ENCODE measurements at places on chromosomes 13 and 19. TPM values are rescaled to one million over a fixed set of nuclear protein-coding genes. Genes with fewer than 3 reads are reported as not detected.

DNA sequence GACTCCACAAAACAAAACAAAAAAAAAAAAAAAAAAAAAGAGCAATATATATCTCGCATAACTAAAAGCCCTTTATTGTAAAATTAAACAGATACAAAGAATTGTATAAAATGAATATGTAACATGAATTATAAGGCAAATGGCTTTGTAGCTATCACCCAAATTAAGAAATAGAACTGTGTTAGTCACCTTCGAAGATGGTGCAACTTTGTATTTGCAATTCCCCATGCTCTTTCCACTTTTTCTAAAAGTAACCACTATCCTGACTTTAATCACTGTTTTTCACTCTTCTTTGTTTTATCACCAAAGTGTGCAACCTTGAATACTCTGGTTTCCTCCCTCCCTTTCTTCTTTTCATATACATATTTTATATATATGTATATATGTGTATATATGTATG lies 57.1 kb upstream of the HTR2A start:
- DNase-seq: no peak

KLK8 gene
- not detected for total RNA-seq

KASH5 gene
- 1.3 TPM for total RNA-seq

DNA sequence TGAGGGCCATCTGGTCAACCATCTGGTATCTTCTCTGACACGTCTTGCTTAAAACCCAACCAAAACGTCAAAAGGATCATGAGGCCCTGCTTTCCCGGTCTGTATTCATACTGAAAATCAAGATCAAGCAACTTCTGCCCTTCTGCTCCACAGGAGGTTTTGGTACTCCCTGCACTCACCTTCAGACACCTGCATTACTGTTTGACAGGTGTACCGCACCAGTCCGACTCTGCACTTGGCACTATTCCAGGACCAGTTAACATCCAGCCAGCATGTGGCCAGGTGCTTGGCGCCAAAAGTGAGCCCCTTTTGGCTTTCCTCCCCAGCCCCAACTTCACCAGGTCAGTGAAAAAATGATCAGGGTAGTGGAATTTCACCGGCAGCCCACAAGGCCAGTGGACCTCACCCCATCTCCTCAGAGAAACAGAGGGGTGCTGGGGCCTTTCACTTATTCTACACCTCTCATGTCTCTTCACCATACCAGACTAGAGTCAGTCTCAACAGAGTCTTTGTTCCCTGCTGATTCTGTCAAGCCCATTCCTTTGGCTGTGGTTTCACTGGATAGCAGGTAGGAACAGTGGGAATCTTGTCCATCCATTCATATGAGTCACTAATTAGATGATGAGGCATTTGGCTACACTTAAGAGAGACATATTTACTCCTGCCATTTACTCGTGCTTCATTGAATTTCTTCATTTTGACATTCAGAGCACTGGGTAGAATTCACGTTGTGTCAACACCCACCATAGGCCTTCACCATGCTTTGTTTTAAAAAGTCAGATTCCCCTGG lies 85.3 kb downstream of the ZNF726 start:
- DNase-seq: no peak

SIGLEC12 gene
- not detected for total RNA-seq

DNA sequence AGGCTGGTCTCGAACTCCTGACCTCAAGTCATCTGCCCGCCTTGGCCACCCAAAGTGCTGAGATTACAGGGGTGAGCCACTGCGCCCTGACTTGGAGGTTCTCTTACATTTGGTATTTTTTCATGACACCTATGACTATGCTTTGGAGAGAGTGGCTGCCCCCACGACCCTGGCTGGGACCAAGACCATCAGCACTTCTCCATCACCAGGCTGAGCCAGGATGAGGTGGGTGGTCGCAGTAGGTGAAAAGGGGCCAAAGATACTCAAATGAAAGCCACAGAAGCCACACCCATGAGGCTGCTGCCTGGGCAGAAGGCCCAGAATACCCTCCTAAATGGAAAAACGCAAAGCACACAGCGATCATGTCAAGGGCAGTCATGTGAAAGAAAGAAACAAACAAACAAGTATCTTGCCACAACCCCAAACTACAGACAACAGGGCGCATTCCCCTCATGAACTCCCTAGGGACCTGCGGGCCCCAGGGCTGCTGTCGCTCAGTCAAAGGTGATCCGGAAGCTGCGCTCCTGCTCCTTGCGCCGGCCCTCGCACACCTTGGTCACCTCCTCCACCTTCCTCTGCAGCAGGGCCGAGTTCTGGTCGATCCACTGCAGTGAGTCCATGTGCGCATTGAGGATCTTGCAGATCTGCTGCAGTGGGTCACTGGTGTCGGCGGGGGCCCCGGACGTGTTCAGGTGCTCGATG lies 11.2 kb upstream of the IL4I1 start:
- DNase-seq: no peak

DNA sequence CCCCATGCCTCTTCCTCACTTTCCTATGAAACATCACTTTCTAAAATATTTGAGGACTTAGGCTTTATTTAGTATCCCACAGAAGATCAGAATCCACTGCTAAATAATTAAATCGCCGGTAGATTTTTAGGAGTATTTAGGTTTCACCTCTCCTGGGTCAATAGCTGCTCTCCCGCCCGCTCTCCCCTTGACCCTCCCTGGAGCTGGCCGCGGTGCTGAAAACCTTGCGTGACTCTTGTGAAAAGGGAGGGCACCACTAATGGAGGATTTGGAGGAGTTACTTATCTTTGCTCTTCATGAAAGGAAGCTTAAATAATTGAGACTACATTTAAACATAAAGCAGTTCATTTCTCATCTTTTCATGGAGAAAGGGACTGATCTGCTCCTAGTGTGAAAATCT lies 14.1 kb downstream of the POU4F1 start:
- DNase-seq: no peak

PRODH2 gene
- 0.10 TPM for total RNA-seq

GRCh38 chr13:71712988-71713653 lies 153.9 kb downstream of the DACH1 start:
- DNase-seq: no peak

DNA sequence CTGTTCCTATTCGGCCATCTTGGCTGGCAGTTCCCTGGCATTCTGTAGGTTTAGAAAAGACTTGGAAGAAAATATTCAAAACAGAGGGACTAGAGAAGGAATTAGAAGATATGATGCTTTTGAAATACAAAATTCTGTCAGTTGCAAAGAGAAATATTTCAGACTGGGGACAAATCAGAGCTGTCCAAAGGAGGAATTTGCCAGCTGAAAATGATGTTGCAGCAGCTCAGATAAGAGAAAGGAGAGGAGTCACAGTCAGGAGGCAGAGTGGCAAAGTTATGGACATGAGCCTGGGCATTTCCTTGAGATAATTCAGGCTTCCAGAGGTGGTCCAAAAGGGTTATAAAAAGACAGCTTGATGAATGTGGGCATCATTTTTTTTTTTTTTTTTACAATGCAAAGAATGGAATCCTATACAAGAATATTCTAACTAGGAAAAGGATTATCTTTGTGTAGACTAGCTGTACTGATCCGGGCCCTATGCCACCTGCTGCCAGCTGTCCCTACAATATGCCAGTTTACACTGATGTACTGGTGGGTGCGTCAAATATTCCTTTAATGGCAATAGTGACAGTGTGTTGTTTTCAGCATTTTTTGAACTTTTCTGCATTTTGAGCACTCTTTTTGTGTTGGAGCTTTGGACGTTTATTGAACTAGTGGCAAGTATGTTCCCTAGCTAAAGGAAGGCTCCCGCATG lies 31.8 kb upstream of the CBY2 start:
- DNase-seq: no peak

- no peak for DNase-seq
These were observed 142.0 kb downstream of the DLEU7 start for GRCh38 chr13:50701469-50701868.

DNA sequence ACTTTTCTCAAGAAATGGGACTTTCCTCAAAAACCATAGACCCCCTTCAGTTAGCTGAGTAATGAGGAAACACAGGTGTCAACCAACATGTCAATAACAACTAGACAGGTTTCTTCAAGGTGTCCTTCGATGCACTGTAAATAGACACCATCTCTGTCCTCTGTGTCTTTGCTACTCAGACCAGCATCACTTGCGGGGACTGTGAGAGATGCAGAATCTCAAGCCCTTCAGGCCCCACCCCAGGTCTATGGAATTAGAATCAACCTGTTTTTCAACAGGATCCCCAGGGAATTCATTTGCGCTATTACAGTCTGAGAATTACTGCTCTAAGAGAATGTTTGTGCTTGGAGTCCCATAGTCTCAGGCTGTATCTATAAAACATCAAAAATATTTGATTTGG lies 469.9 kb downstream of the COG6 start:
- DNase-seq: no peak

DNA sequence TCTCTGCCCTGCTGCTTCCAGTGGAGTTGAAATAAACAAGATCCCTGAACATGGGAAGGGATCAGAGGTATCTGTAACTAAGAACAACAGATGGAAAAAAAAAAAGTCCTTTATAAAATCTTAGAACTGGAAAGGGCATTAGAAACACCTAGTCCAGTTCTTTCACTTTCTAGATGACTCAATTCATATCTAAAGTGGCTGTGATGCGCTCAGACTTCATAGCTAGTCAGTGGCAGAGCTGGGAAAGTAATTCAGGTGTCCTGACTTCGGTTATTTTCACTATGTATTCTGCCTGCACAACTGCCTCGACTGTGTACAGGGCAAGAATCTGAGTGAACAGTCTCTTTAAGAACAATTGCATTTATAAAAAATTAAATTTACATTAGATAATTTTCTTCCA lies 151.8 kb upstream of the TMTC4 start:
- no peak for DNase-seq

COX7A1 gene
- 5.8 TPM for total RNA-seq
